AG09309 (cell line): ENCODE measurements at places on chromosomes 5 and 9.

GRCh38 chr9:78009186-78009585, 22.4 kb downstream of the GNAQ start:
- DNase-seq = no peak

GRCh38 chr5:56415356-56415765, 182.2 kb upstream of the ANKRD55 start:
- peak; percentile 11 for DNase-seq

- no peak for DNase-seq
Measured at GRCh38 chr5:112418659-112419163, 366 bp downstream of the EPB41L4A start.

DNA sequence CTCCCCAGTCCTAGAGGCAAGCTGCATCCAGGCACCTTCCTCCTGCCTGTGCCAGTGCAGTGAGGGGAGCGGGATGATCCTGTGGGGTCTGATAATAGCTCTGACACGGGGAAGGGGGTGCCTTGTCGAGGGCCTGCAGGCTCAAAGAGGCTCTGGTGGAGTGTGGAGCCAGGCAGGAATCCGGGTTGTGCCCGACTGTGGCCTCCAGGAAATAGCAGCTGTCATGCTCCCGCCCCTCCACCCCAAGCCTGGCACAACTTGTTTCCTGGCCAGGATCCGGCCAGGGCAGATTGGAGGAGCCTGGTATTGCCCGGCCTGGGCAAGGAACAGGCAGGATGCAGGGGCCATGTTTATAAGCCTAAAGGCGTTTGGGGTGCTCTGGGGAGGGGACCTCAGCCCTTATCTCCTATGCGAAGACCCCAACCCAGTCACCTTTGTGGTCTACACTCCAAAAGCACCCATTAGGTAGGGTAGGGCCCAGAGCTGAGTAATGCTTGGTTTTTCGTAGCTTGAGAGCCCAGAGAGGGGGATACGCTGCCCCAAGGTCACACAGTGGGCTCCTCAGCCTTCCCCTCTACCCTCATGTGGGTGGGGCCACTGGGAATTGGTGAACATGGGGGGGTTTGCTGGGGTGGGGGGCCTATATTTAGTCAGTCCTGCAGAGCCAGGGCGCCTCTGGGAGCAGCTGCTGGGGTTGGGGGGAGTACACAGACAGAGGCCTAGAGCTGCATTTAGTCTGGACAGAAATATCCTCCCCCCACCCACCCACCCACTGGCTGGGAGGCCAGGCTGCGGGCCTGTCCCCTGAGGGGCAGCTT, 12.2 kb downstream of the CXXC5 start:
- no peak for DNase-seq

- no peak for DNase-seq
Measured at GRCh38 chr9:19441730-19442129, 32.9 kb downstream of the ACER2 start.

GRCh38 chr9:23702311-23702922, 123.6 kb downstream of the ELAVL2 start:
- no peak for DNase-seq

GRCh38 chr9:37026113-37026930, 7.7 kb downstream of the PAX5 start:
- no peak for DNase-seq
